Progenitor cell of endocrine pancreas (in vitro differentiated cells): ENCODE measurements at places on chromosomes 4 and X. TPM values are rescaled to one million over a fixed set of nuclear protein-coding genes. Genes with fewer than 3 reads are reported as not detected.
A peak's percentile ranks its signal among the peaks of the same experiment; 100 is the strongest.

DNA sequence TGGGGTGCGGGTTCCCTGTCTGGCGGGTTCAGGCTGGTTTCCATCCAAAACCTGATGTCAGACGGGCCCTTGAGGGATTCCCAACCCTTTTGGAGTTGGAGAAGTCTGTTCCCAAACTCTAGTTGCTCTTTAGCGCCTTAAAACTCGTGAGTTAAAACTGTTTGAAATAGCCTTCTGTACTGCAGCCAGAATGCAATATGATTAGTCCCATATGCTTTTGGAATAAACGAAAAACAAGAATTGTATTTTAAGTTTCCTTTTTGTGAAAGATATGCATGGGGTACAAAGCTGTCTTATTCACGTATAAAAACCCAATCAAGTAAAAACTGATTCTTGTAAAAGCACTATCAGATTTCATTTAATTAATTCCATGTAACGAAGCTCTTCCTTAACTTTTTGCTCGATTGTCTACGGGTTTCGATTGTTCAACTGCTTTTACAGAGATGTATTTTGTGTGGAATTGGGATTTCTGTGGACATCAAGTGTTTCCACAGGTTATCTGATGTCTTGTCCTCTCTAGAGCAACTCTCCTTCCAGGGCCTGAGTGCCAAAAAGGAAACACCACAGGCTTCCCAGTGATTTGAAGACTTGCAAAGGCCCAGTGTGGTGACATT lies 49.5 kb downstream of the CLDN34 start:
- no peak for DNase-seq
- H3K4me1 ChIP-seq: peaks cover 6% of the 10 kb centered on the region
- peak overlapping the region; percentile 71 for H3K4me3 ChIP-seq
- H3K36me3 ChIP-seq: no peaks in the 10 kb centered on the region

DNA sequence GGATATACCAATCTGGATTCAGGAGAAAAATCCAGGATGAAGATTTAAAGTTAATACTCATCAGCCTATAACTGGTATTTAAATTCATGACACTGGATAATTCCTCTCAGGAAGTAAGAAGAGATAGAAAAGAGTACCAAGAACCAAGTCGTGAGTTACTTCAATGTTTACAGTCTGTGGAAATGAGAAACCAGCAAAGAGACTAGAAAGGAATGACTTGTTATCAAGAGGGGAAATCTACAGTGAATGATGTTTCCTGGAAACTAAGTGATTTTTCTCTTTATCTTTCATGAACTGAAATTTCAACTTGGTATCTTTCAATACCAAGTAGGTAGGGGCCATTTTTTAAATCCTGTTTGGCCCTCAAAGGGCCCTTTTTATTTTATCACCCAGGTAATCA lies 217.9 kb upstream of the AFF2 start:
- H3K4me1 ChIP-seq: no peaks in the 10 kb centered on the region
- no peak overlapping the region for H3K27ac ChIP-seq
- no peak overlapping the region for H3K4me3 ChIP-seq

FAM114A1 gene
- total RNA-seq: 31.2 and 32.6 TPM in 2 replicates

DNA sequence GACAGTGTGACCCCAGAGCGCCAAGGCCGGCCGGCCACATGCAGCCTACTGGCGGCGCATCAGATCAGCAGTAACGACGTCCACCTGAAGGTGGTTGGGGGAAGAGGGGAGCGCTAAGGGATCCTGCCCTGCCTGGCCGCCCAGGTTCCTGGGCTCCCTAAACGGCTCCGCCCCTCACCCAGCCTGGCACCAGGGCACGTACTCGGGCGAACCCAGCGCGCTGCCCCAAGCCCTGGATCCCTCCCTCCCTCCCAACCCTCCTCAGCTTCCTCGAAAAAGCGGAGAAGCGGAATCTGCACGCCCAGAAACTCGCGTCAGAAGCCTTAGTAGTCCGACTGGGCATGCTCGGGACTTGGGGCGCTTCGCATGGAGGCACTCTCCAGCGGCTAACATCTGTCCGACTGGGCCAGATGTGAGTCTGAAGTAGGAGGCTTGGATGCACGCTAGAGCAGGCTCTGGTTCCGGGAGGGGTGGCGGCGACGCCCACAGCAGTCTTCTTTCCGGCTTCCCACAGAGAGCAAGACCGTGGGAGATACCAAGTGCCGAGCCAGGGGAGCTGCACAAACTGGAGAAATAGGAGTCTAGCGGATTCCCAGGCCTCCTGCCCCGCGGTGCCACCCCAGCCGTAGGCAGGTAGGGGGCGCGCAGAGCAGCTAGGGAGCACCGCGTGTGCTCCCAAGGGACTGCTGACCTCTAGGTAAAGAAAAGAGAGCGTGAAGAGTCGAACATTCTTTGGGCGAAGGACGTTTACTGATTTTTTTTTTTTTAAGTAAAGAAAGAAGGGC lies 114.3 kb upstream of the TEX13C start:
- peaks cover 61% of the 10 kb centered on the region for H3K27me3 ChIP-seq
- H3K4me1 ChIP-seq: peaks cover 13% of the 10 kb centered on the region
- peak overlapping the region; percentile 72 for H3K4me3 ChIP-seq

GRCh38 chr4:122716825-122717448 lies 15.6 kb upstream of the BBS12 start:
- H3K27ac ChIP-seq: no peak overlapping the region
- peaks cover 4% of the 10 kb centered on the region for H3K4me1 ChIP-seq
- no peaks in the 10 kb centered on the region for H3K36me3 ChIP-seq
- DNase-seq: peak; percentile 30
- no peaks in the 10 kb centered on the region for H3K27me3 ChIP-seq

NPY5R gene
- 1.1 and 1.5 TPM in 2 replicates for total RNA-seq

PNMA5 gene
- not detected in 2 replicates for total RNA-seq

- no peak overlapping the region for H3K27ac ChIP-seq
- no peak for DNase-seq
- H3K36me3 ChIP-seq: peaks cover 2% of the 10 kb centered on the region
- no peak overlapping the region for H3K4me3 ChIP-seq
- H3K27me3 ChIP-seq: no peaks in the 10 kb centered on the region
These were observed 33.1 kb upstream of the DDX3X start for GRCh38 chrX:41300758-41301437.

DNA sequence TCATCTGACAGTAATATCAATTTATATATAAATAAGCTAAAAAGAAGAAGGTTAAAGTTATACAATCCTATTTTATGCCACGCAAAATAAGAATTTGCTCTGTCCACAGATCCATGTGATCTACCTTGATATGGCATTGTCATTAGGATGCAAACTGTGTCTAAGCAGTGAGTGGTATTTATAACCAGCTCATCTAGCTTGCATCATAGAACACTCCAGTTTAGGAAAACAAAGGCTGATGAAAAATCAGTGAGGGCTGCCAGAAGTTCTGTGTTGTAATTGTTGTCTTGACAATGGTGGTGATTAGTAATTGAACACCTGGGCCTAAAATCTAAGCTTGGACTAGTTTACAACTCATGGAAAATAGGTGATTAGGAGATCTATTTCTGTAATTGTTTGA lies 111.0 kb downstream of the CPE start:
- H3K27me3 ChIP-seq: peaks cover 14% of the 10 kb centered on the region
- H3K4me3 ChIP-seq: no peak overlapping the region
- H3K36me3 ChIP-seq: peaks cover 7% of the 10 kb centered on the region
- peaks cover 2% of the 10 kb centered on the region for H3K4me1 ChIP-seq
- no peak overlapping the region for H3K27ac ChIP-seq

GRCh38 chr4:128574706-128575105 lies 234.8 kb upstream of the JADE1 start:
- H3K4me1 ChIP-seq: peaks cover 10% of the 10 kb centered on the region
- H3K4me3 ChIP-seq: no peak overlapping the region
- H3K27me3 ChIP-seq: no peaks in the 10 kb centered on the region
- H3K27ac ChIP-seq: no peak overlapping the region

- peaks cover 5% of the 10 kb centered on the region for H3K4me1 ChIP-seq
- no peak for DNase-seq
- no peaks in the 10 kb centered on the region for H3K36me3 ChIP-seq
- no peaks in the 10 kb centered on the region for H3K27me3 ChIP-seq
These were observed 108.0 kb upstream of the TBL1X start for GRCh38 chrX:9356846-9357245.

GRCh38 chrX:68487254-68487653 lies 11.6 kb upstream of the YIPF6 start:
- H3K36me3 ChIP-seq: no peaks in the 10 kb centered on the region
- DNase-seq: no peak
- no peak overlapping the region for H3K27ac ChIP-seq
- H3K4me1 ChIP-seq: no peaks in the 10 kb centered on the region

DNA sequence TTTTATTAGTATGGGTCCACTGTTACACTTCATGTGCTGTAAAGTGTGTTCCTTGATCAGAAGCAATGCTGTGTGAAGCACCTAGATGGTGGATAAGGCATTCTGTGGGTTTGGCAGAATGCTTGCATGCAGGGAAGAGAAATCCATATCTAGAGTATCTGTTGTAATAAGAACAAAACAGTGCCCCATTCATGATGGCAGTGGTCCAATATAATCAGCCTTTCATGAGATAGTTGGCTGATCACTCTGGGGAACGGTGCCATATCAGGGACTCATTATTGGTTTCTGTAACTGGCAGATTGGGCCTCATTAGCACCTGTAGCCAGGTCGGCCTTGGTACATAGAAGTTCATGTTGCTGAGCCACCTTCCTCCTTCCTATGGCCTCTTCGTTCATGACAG lies 28.7 kb downstream of the STIM2 start:
- H3K27me3 ChIP-seq: no peaks in the 10 kb centered on the region
- peaks cover 11% of the 10 kb centered on the region for H3K36me3 ChIP-seq
- no peak overlapping the region for H3K4me3 ChIP-seq
- no peak for DNase-seq
